Amniotic epithelial cell (primary cell): ENCODE measurements at places on chromosomes 12 and 14.

- peak; percentile 49 for DNase-seq
Observed at GRCh38 chr12:111434680-111435338, 29.1 kb downstream of the SH2B3 start.

DNA sequence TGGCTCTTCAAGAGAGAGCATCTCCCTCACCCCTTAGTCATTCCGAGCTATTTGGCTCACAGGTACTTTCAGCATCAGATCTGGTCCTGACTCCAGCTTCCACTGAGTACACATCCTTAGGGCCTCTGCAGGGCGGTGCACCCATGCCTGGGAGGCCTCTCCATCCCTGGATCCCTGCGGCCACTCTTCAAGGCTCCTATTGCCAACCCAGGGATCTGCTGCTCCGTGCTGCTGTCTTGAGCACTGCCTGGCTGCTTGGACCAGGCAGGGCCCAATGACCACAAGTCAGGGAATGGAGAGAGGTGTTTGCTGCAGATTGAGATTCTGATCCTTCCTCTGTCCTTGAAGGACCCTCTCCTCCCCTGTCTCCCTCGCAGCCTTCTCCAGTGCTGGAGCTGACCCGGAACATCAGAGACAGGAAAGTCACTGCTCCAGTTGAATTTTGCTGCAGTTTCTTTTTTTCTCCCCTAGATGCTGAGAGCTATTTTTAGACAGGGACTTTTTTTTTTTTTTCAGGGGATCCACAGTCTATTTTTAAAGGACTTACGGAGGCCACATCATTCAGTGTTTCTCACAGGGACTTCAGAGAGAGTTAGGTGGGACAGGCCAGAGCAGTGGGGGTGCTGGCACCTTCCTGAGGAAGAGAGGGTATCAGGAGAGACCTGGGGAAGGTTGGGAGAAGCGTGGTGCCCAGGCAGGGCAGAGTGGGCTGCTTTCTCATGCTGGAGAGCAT lies 50.1 kb upstream of the KCNA1 start:
- DNase-seq, result no peak

GRCh38 chr14:39974036-39974435 lies 541.8 kb upstream of the FBXO33 start:
- DNase-seq, result no peak

DNA sequence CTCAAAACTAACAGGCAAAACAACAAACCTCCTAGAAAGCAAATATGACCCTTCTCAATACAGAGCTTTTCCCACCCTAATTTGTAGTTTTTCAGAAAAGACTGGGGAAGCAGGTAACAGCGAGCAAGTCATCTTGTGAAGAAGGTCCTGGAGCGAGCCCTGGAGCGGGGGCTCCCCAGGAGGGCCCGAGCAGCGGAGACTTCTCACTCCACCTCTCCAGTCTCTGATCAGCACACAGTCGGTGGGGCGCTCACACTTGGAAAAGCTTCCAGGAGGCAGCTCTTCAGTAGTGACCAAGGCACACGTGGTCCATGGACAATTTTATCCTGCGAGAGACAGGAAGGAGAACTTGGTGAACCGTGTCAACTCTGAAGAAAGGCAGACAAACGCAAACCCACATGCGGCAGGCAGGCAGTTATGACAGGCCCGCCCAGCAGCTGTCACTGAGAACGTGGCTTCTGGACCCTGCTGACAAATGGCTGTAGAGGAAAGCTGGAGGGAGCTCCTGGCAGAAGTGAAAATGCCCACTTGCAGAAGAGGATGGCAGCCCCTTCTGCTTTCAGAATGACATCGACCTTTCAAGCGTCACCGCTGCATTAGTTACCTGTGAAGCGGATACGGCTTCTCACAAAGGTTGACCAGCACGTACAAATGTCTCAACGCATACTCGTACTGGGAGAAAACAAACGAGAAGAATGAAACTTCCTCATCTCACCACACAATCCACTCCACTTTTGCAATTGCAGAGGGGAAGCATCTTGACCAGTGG lies 44.2 kb downstream of the LGMN start:
- no peak for DNase-seq

GRCh38 chr12:65156366-65156841 lies 13.0 kb upstream of the LEMD3 start:
- no peak for DNase-seq

- peak; percentile 13 for DNase-seq
Observed at GRCh38 chr12:92094751-92095161, 50.9 kb downstream of the BTG1 start.

DNA sequence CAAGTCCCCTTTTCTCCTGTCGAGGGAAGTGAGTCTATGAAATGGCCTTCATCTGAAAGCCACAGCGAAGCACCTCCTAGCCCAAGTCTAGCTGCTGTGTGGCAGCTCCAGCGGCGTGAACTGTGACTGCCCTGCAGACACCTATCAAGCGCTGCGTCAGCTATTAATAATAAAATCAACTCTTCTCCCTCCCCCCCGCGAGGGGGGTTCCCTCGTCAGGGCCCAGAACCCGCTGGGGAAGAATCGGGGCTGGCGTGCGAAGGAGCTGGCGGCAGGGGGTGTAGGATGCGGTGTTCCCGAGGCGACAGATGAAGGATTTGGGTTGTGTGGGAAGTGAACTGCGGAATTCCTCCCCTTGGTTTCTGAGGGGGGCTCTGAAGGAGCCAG lies 662 bp upstream of the ATP2A2 start:
- DNase-seq, result no peak

DNA sequence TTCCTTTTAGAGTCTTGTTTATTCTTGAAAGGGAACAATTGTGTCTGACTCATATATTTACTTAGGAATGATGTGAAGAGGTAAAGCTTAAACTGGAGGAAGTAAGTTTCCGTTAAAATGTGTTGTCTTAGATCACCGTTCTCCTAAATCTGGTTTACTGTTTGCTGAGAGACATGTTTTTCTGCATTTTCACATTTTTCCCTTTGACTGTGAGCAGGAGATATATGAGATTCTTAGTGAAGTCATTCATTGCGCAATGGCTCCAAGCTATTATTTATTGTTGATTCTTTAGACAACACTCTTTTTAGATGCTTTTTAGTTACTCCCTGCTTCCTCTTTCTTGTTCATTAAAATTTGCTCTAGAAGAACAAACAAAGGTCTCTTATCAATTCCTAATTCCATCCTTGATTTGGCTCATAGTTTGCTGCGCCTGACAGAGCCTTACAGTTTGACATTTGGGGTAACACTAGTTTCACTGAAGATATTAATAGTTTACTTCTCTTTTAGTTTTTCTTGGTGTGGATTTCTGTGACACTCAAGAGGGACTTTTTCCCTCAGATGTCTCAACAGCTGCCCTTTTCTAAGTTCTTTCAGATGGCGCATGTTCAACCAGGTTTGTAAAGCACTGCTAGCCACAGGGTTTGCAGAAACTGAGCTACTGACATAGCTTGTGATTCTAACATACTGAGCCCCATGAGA lies 11.4 kb downstream of the CLECL1 start:
- peak; percentile 80 for DNase-seq

GRCh38 chr12:101795786-101796185 lies 35.0 kb downstream of the GNPTAB start:
- DNase-seq, result no peak

- no peak for DNase-seq
Observed at GRCh38 chr12:40775661-40776060, 83.4 kb downstream of the CNTN1 start.

DNA sequence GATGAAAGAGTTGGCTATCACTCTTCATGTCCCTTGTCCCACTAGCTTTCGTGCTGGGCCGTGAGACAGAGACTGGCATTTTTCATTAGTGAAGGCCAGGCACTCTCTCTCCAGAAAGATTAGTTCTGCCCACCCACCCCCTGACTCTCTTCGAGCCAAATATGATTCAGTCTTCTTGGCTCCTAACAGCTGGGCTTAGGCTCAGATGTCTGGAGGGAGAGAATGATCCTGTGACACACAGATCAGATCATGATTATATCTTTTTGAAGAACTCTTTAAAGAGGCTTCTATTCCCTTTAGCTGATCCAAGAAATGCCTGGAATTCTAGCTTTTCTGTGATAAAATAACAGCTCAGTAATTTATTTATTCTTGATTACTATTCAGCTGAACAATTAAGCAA lies 5.2 kb upstream of the GNG2 start:
- peak; percentile 70 for DNase-seq

GRCh38 chr14:58239244-58240195 lies 5.1 kb upstream of the PSMA3 start:
- DNase-seq, result peak; percentile 48

DNA sequence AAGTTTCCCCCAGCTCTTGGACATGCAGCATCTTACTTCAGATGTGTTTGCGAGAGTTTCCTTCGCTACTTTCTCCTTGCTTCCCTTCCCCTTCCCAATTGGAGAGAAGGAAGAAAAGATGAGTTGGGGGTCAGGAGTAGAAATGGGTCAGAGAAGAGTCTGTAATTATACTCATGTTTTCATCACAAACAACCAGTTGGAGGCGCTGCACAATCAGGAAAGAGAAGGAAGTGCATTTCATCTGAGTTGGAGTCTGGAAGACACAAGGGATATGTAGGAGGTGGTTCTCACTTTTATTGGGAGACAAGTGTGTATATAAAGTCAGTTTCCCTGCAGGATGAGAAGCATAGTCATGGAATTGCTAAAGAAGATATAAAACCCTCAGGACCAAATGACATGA lies 31.3 kb upstream of the VSX2 start:
- DNase-seq, result no peak

- no peak for DNase-seq
Observed at GRCh38 chr14:66507181-66507721, 696 bp upstream of the GPHN start.

DNA sequence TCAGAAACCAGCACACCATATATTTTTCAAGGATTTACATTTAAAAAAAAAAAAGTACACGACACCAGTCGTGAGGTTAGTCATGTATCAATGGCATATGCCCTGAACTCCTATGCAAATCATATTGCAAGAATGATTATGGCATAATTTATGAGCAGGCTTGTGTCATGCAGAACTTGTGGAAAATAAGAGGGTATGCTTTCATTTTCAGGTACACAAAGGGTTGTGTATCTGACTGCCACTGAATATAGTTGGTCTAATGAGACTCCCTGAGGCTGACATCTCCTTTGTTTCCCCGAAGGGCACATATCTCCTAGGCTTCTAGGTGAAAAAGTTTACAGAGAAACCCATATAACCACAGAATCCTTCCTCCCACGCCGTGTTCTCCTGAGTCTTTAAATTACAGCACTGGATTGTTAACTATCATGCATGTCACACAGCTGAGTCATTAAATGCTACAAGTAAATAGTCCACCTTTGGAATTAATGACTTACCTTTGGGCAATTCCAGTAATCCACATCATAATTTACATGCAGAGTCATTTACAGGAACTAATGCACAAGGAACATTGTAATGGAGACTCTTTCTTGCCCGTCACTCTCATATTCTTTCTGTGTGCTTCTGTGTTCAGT lies 356.7 kb upstream of the DIO2 start:
- peak; percentile 85 for DNase-seq

DNA sequence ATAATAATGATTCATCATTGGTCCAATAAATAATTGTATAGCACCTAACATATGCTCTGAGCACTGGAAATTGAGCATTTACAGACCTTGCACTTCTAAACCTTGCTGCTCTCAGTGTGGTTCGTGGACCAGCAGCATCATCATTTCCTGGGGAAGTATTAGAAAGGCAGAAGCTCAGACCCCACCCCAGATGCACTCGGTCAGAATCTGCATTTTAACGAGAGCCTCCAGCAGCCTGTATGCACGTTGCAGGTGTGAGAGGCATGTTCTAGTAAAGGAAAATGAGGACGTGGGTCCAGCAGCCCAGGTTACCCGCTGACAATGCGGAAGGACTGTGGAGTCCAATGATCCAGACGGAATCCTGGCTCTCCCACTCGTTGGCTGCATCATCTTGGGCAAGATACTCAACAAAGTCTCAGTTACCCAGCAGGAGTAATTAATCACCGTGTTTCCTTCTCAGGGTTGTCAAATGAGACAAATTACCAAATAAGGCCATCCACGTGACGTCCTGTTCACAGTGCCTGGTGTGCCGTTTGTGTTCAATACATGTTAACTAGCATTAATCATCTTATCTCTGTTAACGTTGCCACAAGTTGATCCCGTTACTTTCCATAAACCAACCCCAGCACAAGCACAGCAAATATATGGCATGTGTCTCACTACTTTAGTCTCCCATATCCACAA lies 49.2 kb upstream of the CCND2 start:
- no peak for DNase-seq
